Left forelimb (tissue), 1 donor: ENCODE measurements at places on chromosomes 5 and 9.

- DNase-seq, result no peak
These were observed 45.2 kb upstream of the SARDH start for GRCh38 chr9:133783331-133783731.

- no peak for DNase-seq
These were observed 47.2 kb downstream of the GTF3C4 start for GRCh38 chr9:132717326-132717945.

DNA sequence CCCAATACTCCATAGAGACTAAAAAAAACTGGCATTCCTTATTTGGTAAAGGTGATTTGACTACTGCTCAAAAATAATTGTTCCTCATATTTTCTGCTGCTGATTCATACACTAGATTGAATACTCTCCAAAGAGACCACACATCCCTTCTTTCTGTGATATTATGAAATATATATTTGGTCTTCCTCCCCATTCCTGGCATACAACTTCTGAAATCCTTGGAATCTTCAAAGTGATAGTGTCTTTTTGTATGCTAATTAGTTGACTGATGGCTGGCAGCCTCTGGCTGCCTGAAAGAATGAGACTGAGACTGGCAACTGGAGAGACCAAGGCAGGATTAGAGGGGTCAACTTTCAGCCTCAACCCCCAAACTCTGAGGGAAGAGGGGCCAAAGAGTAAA lies 348.0 kb upstream of the RFX3 start:
- no peak for DNase-seq

- DNase-seq, result no peak
These were observed 14.8 kb downstream of the SPARC start for GRCh38 chr5:151671950-151672349.

DNA sequence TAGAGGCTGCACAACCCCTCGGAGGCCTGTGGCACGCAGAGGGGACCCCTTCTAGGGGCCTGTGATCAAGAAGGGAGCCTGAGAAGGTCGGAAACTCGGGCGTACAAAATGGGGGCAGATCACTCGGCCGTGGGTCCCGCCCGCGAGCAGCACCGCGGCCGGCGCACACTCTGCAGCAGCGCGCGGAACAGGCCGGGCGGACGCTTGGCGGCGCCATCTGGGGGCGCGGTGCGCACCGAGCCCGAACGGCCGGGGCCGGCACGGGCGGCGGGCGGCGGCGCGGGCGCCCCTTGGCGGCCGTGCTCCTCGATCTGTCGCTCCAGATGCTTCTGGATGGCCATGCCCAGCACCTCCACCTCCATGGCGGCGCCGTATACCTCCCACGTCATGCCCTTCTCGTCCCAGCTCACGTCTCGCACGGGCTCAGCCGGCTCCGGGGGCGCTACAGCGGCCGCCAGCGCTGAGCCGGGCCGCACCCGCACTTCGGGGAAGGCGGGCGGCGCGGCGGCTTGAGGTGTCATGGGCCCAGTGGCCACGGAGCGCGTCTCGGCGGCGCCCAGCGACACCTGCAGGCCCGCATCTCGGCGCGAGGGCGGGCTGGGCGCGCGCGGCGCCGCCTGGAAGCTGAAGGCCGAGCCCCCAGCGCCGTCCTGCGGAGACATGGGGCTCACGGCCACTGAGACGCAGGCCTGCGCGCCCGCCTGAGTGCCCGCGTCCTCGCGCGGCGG lies 13.1 kb downstream of the GPRIN1 start:
- DNase-seq, result no peak
